ENCODE measurements at places on chromosomes 16 and 17.

DNA sequence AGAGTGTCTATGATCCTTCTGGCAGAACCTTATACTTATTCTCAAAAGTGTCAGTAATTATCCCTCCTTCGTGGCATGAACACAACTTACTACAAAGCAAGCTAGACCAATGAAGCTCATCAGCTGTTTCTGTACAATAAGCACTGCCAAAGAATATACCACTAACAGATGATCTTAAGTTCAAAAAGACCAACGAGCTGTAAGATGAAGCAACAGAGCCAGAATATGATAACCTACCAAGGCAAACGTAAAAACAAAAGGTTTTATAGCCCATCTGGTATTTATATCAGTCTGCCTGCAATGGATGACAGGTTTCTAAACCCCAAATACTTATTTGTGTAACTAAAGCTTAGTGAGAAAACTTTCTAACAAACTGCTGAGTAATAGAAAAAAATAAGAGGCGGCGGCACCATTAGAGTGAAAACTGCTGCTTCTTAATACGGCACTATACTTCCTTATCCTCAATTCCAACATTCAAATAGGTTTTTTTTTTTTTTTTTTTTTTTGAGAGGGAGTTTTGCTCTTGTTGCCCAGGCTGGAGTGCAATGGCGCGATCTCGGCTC is 22.1 kb downstream of the NME2 start:
- no peak for DNase-seq

GRCh38 chr17:17698371-17698770 is 17.1 kb downstream of the RAI1 start:
- DNase-seq: no peak

DNA sequence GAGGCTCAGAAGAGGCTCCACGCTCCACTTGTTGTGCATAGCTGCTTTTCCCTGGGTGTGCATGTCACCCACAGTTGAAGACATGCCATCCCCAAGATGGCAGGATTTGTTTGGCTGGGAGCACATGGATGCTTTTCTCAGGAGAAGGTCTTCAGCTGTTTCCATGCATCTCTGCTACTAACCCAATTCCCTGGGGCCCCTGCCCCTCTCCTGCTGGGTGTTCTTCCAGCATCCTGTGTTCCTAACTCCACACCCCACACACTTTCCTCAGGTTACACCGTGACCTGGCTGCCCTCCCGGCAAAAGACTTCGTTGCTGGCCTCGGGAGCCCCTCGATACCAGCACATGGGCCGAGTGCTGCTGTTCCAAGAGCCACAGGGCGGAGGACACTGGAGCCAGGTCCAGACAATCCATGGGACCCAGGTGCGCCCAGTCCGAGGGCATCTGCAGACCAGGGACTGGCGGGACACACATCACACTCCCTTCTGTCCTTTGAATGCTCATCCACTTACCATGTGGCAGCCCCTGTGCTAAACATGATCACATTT is 21.5 kb downstream of the ITGAL start:
- DNase-seq: no peak

DNA sequence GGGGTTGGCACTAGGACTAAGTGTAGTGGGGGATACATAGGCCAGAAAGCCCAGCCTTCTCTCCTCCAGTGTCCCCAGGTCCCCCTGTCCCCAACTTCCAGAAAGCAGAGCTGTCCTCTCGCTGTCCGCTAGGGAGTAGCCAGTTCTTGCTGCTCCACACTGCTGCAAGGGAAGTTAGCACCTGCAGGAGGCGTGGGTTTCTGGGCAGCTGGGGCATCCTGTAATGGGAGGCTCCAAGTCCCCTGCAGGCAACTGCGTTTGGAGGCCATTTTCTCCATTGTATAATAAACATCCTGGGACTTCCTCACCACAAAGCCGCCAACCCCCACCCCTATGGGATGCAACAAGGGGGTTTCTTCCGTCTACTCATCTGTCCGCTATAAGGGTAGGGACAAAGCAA is 1.7 kb downstream of the RPRML start:
- peak; percentile 56 for DNase-seq

DNA sequence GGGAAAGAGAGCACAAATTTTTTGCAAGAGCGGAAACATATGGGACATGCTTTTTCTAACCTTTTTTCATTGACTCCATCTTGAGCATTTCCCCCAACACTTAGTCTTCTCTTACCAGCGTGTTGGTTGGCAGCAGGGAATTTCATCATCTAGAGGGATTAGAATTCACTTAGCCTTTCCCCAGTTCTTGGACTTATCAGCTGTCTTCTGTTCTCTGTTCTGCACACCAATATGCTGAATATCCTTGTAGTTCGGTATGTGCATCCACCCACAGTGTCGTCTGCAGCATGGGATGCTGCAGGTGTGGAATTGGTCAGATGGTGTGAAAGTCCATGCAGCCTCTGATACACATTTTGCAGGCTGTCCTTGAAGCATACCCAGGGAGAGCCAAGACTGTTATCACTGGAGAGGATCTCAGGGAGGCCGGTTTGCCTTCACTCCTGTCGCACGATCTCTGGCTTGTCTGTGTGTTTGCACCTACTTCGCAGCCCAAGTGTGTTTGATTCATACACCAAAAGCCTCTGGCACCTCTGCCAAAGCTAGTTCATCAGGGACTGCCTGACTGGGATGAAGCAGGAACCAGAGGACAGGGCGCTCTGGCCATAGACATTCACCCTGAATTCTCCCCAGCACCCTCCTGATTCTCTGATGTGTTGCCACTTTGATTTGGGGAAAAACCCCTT is 93.3 kb downstream of the SOCS1 start:
- no peak for DNase-seq

- no peak for DNase-seq
Measured at GRCh38 chr16:78892951-78893733, 707.4 kb downstream of the MAF start.

DNA sequence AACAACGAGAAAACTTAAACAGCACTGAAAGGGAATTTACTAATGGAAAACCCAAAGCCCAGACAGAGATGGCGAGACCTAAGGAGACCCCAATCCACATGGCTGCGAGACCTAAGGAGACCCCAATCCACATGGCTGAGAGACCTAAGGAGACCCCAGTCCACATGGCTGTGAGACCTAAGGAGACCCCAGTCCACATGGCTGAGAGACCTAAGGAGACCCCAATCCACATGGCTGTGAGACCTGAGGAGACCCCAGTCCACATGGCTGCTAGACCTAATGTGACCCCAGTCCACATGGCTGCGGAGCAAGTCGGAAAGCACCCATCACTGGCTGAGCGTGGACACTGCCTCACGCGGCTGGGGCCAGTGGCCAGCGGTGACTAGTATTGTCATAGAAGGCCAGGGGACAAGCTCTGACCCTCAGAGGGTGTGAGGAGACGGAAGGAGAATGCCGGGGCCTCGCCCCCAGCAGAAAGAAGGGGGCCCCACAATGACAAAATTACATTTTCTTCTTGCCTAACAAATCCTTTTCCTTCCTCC is 241.8 kb downstream of the C16orf95 start:
- no peak for DNase-seq

- DNase-seq: no peak
Measured at GRCh38 chr17:4766723-4767122, 5.0 kb upstream of the TM4SF5 start.

GRCh38 chr17:28712705-28713415 is 1.2 kb upstream of the PROCA1 start:
- no peak for DNase-seq

GRCh38 chr16:1208239-1208830 is 16.7 kb downstream of the TPSG1 start:
- DNase-seq: no peak

GRCh38 chr17:36743130-36743529 is 141.7 kb downstream of the MRM1 start:
- peak; percentile 20 for DNase-seq

DNA sequence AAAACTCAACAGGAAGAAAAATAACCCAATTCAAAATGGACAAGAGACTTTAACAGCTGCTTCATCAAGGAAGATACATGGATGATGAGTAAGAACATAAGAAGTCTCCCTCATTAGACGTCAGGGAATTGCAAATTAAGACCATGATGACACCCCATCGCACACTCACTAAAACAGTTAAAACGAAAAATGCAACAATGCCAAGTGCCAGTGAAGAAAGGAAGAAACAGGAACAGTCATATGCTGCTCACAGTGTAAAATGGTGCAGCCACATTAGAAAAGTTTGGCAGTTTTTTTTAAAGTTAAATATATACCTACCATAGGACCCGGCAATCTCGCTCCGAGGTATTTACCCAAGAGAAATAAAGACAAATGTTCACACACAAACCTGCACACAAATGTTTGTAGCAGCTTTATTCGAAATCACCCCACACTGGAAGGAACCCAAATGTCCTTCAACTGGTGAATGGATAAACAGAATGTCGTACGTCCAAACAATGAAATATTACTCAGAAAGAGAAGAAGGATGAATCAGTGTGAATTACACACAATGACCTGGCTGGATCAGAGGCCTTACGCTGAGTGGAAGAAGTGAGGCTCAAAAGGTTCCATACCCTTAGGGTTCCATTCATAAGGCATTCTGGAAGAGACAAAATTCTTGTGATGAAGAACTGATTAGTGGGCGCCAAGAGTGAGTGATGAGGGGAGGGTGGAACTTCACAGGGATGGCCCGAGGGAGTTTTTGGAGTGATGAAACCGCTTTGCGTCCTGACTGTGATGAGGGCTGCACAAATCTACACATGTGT is 110.3 kb downstream of the C16orf95 start:
- DNase-seq: no peak

GRCh38 chr17:15456496-15456895 is 10.9 kb downstream of the CDRT4 start:
- no peak for DNase-seq

GRCh38 chr16:9578459-9578858 is 487.0 kb downstream of the HAPSTR1 start:
- no peak for DNase-seq

- no peak for DNase-seq
Measured at GRCh38 chr16:53952215-53953208, 248.6 kb downstream of the FTO start.

- DNase-seq: no peak
Measured at GRCh38 chr17:8611619-8612298, 18.8 kb downstream of the MYH10 start.

DNA sequence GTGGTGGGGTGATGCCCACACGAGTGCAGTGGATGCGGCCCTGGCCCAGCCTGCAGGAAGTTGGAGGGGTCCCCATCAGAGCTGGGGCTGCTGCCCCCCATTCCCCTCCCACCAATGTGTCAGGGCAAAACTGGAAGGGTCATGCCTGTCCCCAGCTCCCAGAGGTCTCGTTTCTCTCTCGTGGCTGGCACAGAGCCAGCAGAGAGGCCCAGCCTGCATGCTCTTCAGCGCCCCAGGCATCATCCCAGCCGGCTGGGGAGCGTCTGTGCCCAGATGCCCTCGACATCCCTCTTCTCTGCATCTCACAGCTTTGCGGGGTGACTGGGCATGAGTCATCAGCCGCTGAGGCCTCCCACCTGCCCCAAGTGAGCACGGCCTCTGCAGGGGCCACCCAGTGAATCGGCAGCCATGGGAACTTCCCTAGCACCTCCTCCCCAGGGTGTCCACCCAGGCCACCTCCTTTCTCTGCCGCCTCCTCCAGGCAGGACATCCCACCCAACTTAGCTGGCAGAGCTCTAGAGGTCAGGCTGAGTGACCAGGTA is 9.8 kb upstream of the CSNK1D start:
- no peak for DNase-seq

GRCh38 chr16:88285514-88285822 is 97.3 kb upstream of the ZNF469 start:
- no peak for DNase-seq

DNA sequence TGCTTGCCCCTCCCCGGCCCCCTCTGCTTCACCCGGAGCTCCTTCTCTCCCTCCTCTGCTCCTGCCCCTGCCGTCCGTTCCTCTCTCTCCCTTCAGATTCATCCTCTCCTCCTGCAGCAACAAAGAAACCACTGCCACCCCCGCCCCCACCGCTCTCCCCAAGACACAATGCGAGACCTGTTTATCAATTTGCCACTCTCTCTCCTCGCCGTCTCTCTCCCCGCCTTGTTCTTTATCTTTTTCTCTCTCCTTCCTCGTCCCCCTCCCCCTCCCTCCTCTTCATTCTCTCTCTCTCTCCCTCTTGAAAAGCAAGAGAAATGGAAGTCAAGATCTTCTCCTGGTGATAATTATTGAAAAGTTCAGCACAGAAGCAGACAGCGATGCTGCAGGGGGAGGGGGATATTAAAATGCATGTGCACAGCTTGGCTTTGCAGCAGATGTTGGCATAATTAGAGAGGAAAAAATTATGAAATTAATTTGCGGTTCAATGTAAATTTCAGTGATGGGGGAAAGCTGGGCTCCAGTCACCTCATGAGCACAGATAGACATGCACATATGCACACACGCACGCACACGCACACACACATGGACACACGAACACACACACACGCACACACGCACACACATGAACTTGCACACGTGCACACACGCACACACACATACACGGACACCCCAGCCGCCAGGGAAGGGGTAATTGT is 58.1 kb upstream of the CBFA2T3 start:
- DNase-seq: no peak

- no peak for DNase-seq
Measured at GRCh38 chr17:50264263-50265113, 9.8 kb upstream of the TMEM92 start.

GRCh38 chr17:57735707-57736106 is 9.4 kb downstream of the CCDC182 start:
- DNase-seq: peak; percentile 2

GRCh38 chr17:67196422-67196821 is 48.6 kb downstream of the HELZ start:
- DNase-seq: no peak

All from NCI-H748 treated with DMSO at 0.1 percent for 48 hours (cell line).